Inflammatory macrophage treated with lipopolysaccharide for 1 hour (primary cell): ENCODE measurements at places on chromosomes 2 and 18.

GRCh38 chr2:10765461-10765860 is 44.0 kb downstream of the ATP6V1C2 start:
- no peak for DNase-seq

- DNase-seq: no peak
Observed at GRCh38 chr2:149119368-149119767, 80.9 kb downstream of the LYPD6B start.

DNA sequence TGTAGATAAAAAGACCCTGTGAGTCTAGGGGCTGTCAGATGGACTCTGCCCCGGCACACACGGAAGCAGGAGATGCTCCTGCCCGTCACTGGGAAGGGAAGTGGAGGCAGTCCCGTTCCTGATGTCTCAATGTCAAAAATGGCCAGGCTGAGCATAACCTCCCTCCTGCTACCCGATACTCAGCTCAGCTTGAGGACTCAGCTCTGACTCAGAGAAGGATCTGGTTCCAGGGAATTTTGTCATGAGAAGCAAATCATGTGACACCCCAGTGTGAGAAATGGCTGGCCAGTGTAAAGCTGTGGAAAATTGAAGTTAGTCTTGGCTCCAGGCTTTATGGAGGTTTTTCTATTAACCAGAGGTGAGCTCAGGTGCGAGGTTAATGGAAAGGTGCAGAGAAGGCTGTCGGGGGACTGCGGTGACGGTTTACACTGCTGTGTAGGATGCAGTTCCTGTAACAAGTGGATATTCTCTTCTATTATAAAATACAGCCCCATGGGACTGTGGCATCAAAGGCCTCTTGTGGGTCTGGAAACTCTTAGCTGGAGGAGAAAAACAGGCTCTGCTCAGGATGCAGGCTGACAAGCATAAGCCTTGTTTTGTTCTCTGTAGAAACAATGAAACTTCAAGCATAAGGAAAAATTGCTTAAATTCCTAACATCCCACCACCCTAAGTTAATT is 24.7 kb upstream of the AGAP1 start:
- DNase-seq: no peak

- no peak for DNase-seq
Observed at GRCh38 chr2:128199141-128199540, 108.1 kb downstream of the UGGT1 start.
